NCI-H187 treated with DMSO at 0.1 percent for 48 hours (cell line): ENCODE measurements at places on chromosomes 3 and 15.

DNA sequence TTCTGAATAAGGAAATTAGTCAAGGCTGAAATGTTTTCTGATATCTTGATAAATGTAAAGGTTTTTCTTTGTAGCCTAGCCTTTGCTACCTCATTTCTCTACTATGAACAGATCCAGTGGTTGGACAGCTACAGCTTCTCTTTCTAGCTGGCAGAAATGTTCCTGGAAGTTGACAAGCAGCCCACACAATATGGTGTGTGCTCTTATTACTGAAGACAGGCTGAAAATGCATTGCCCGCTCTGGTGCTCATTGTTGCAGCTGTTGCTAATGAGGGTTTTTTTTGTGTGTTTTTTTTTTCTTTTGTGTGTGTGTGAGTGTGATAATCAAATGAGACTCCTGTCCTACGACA, 844.3 kb upstream of the SEMA6D start:
- DNase-seq, result no peak

GRCh38 chr15:77816983-77817382, 184.3 kb upstream of the LINGO1 start:
- no peak for DNase-seq

GRCh38 chr3:88713233-88713691, 394.2 kb upstream of the EPHA3 start:
- no peak for DNase-seq

DNA sequence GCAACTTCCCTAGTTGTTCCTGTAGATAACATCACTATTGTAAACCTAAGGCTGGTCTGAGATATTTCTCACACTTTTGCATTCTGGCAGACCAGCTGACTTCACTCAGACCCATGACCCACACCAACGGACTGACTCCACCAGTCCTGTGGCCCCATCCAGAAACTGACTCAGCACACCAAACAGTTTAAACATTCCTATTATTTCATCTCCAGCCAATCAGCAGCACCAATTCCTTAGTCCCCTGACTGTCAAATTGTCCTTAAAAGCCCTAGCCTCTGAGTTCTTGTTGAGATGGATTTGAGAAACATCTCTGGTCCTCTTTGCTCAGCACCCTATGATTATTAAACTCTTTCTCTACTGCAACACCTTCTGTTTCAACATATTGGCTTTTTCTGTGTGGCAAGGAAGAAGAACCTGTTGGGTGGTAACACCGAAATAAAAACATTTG, 12.2 kb upstream of the IDH2 start:
- no peak for DNase-seq

DNA sequence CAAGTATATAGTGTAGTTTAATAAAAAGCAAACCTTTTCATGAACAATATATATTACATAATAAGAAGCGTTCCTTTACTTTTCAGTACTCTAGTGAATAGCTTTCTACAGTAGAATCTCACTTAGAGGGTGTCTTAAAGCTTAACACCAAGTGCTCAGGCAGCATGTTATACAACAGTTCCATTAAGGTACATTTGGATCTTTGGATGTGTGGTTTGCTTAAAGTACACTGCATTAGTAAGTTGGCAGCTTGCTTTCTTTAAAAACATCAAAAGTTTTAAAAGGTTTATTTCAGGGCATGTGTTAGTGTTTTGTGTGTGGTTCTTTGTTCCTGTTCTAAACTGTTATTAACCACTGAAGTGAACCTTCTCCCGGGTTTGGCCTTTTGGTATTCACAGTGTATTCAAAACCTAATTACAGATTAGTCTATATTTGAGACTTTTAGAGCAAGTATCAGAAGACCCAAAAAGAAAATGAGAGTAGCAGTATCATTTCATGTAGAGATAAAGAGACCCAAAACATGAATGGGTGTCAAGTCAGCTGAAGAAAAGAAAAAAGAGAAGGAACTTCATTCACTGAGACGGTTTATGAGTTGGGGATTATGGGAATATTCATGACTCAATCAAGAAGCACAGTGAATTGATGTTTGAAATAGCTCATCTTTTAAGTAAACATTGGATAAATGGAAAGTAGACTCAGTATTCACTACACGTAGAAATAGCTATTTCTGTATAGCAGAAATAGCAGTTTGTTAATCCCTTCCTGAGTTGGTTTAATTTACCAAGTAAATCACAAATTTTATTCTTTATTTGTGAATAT, 93.9 kb downstream of the OPA1 start:
- no peak for DNase-seq

GRCh38 chr15:80744826-80745225, 34.3 kb upstream of the CEMIP start:
- no peak for DNase-seq

DNA sequence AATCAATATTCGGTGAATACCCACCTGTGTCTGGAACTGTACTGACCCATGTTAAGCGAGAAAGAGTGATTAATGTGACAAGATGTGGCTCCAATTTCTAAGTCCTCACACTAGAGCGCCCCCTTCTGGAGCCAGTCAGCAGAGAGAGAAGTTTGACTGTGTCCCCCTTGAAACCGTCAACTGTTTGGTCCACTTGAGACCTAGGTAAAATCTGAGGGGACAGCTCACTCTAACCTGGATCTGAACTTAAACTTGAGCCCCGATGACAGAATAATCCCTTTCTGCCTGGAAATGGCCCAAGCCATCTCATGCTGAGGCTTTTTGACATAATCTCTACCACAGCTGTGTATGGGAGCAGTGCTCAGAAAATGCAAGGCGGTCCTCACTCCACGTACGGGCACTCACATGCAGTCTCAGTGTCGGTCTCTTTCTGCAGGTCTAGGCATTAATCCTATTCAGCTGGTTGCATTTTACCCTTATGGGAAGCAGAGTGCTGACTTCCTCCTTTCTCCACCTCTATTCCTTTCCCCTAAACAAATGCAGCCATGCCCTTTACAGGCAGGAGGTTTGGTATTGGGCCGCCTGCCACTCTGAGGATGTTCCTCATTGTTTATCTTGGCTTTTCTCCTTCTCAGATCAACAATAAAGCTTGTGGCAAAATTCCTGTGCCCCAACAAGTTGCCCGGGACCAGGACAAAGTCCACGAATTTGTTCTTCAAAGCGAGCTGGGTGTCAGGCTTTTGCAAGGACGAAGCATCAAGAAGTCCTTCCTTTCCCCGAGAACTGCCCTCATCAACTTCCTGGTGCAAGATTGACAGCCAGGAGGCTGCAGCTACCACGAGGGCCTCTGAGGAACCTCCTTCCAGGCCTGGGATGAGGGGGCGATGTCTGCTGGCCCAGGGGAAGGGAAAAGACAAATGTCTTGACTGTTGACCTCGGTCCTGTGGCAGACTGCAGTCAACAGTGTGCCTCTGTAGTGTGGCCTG, 47.5 kb upstream of the LIMD1 start:
- no peak for DNase-seq

DNA sequence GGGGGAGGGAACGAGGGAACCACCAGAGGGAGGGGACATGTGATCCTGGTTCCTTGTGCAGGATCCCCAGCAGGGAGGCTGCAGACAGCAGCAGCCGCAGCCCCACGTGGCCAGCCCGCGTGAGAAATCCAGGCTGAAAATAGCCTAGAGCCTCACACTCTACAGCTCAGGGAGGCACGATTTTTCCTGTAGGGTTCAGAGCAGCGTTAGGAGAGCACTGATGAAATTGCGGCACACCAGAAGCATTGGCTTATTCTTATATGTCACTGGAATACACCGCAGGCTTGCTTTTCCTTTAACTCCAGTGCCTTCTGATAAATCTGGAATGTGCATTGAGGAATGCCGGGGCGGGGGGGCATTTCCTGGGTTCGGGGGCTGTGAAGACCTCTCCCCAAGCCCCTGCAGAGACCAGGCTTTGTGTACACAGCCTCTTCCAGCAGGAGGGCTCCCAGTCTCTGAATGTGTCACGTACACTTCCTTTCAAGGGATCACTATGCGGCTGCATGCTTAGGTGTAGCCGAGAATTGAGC, 193.0 kb downstream of the ATP10A start:
- no peak for DNase-seq

DNA sequence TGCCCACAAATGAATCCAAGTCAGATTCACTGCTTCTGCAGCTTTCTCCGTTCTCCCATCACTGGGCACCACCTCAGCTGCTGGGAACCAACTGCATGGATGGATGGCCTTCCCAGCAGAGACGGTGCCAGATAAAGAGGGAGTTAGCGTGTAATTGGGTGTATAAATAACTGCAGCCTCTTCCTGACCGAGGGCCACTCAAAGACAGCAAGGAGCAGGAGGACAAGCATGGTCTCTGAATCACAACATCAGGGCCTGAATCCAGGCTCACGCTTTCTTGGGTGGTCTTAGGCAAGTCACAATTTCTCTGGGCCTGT, 31.7 kb downstream of the TSPAN3 start:
- no peak for DNase-seq

GRCh38 chr3:136343446-136343845, 93.3 kb downstream of the PCCB start:
- DNase-seq, result no peak

DNA sequence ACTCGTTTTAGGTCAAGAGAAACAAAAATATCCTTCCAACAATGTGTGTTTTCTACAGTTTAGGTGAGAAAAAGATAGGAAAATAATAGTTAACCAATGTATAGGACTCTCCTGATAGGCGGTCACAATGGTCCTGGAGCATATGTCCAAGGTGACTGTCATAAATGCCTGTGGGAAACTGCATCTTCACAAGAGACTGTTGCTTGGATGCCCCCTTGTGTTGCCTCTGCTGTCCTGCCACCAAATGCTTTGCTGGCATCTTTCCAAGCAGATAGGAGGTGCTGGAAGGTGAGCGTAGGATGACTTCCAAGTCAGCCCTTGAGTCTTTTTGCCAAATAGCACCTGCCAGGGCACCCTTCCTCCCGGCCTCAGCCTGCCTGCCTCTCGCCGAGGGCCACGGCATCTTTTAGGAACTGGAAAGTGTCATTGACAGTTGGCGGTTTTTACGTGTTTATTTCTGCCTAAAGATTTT, 24.1 kb upstream of the SACM1L start:
- DNase-seq, result no peak

DNA sequence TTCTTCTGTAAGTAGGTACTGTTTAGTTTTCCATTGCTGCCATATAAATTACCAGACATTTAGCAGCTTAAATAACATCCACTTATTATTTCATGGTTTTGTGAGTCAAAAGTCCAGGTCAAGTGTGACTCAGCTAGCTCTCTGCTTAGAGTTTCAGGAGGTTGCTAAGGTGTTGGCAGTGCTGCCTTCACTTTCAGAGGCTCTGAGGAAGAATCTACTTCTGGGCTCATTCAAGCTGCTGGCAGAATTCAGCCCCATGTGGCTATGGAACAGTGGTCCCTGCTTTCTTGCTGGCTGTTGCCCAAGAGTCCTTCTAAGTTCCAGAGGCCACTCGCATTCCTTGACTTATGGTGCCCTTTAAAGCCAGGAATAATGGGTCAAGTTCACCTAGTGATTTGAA, 4.5 kb downstream of the CFAP44 start:
- no peak for DNase-seq

GRCh38 chr15:77504306-77504705, 83.6 kb downstream of the HMG20A start:
- DNase-seq, result peak; percentile 48

GRCh38 chr3:28673446-28673845, 324.8 kb upstream of the AZI2 start:
- no peak for DNase-seq

DNA sequence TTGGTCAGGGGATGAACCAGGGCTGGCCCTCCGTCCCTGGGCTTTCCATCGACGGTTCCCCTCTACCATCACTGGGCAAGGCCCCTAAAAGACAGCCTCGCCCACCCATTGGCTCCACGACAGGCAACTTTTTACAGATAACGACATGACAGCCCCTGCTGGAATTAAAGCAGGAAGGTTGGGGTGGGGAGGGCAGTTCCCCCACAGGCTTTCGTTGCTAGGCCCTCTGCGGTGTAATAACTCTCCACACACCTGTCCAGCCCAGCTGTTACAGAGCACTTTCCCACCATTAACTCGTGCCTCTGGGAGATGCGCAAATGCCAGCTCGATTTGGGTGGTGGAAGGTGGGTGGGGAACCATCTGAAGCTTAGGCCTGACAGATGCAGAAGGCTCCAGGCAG, 264.2 kb upstream of the TLE3 start:
- no peak for DNase-seq

GRCh38 chr3:54845551-54845950, 82.3 kb downstream of the LRTM1 start:
- DNase-seq, result no peak

- DNase-seq, result no peak
Measured at GRCh38 chr3:184498986-184499606, 62.5 kb upstream of the EPHB3 start.

DNA sequence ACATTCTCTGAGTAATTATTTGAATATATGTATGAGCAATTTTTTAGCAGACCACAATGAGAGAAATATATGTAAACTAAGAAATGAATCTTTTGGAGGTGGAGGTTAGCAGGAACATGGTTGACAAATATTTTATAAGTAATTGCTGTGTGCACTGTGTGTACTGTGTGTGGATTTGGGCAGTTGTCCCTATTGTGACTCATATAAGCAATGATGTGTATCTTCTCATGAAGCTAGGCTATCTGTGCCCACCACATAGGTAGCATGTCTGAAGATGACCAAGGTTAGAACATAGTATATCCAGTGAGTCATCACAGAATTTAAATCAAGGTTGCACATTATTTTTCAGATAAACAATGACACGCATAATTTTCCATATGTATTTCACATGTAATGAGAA, 713.9 kb upstream of the GBE1 start:
- DNase-seq, result no peak

DNA sequence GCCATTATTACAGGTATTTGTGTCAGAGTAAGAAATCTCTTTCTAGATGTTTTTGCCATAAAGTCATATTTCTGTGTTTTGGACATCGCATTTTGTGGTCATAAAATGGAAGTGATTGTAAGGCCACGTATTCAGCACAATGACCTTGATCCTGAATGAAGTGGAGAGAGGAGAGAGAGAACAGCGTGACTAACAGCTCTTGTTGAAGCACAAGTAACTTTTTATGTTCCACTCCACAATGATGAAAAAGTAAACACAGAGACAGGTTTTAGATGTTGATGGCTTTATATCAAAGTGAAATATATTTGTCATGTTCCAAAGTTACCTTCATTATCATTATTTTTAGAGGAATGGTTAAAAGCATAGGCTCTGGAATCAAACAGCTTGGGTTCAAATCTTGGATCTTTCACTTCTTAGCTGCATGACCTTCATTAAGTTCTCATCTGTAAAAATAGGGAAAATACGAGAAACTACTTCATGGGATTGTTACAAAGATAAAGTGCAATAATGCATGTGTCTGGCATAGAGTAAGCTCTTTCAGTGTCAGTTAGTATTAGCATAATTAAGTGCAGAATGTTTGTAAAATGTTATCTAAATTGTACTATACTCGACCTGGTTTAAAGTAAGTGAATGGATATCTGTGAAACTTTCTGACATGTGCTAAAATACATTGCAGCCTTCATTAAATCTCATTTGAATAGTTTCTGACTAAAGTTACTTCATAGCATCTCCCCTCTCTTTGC, 341.5 kb upstream of the DNAJC19 start:
- DNase-seq, result peak; percentile 51

GRCh38 chr3:62131050-62131449, 242.3 kb downstream of the FEZF2 start:
- no peak for DNase-seq

DNA sequence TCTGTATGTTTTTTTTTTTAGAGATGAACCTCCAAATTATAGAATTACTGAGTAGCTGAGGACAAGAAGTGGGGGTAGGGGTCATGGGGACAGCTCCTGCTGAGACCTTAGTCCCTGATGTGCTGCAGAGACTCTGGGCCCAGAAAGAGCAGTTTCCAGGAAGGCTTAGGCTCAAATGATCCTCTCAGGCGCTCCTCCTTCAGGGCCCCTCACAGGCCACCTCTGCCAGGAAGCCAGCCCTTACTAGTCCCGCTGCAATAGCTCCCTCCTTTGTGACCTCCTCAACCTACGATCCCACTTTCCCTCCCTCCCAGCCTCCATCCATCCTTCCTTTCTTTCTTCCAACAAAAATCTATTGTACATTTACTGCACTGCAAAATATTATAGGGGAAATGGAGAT, 24.6 kb downstream of the SLC28A1 start:
- DNase-seq, result no peak
